NCI-H510A (cell line): ENCODE measurements at places on chromosomes 7 and 10.

DNA sequence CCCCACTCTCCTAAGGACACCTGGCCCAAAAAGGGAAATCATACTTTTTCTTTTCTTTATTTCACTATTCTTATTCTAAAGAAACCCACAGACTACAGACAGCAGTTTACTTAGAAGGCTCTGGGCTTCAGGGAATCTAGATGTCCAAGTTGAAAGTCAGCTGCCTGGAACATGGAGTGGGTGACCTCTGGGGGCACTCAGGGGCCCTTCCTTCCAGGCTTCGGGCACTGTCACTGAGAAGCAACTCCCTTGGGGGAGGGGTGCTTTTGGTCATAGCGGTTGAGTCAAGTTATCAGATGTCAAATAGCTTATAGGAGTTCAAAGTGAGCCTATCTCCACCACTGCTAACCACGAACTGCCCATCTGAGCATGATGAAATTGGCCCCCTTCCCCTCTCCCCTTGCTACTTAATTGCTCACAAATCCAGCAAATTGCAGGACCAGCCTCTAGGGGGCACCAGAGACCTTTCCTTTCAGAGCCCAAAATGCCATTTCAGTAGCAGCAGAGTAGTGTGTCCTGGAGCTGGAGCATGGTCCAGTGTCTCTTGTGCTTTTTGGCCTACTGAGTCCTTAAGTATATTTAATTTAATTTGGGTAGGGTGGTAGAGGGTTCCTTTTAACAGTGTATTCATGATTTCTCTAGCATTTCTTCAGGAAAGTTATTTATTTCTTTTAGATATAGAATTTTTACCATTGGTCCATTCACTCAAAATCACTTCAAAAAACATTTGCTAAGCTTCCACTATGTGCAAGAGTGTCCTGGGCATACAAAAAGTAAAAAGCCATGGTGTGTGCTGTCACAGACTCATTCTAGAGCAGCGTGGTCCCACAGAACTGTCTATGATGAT, 463.8 kb downstream of the KCNMA1 start:
- DNase-seq = peak; percentile 26

GRCh38 chr7:41378156-41378555, 324.7 kb downstream of the INHBA start:
- no peak for DNase-seq

DNA sequence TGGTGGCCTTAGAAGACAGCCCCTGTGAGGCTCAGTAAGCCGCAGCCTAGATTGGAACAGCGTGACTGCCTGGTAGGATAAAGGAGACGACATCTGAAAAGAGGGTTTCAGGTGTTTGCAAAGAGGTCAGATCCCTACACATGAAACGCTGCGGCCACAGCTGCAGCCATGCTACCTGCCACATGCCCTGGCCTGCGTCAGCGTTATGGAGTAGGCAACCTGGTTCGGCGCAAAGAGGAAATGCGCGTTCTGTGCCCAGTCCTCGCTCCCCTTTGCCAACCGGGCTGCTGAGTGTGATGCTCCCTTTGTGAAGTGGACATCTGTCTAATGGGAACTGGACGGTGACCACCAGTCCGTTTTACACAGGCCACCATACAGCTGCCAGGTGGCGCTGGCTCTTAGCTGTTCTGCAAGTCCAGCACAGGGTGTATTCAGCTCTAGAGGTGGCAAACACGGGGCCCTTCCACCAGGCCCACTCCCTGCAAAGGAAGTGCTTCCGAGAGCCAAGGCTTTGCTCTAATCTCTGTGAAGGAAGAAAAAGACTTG, 160.3 kb downstream of the CELF2 start:
- DNase-seq = no peak

GRCh38 chr7:116579322-116579721, 54.5 kb downstream of the CAV1 start:
- no peak for DNase-seq

- DNase-seq = no peak
Observed at GRCh38 chr7:46603296-46603752, 682.3 kb upstream of the IGFBP3 start.

DNA sequence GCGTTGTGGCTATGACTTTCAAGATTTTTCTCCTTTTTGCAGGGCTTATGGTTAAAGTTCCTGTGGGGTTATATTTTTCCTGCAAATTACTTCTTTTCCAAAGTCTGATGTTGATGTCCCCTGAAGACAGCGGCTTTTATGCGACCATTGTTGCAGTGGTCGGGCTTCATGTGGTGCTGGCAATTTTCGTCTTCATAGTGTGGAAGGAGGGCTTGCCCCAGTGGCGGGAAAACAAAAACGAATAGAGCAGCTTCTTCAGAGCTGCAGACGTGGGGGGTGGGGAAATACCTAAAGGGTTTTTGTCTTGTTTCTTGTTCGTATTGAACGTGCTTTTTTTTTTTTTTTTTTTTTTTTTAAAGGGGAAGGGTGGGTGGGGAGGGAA, 53.8 kb downstream of the MCMBP start:
- no peak for DNase-seq

DNA sequence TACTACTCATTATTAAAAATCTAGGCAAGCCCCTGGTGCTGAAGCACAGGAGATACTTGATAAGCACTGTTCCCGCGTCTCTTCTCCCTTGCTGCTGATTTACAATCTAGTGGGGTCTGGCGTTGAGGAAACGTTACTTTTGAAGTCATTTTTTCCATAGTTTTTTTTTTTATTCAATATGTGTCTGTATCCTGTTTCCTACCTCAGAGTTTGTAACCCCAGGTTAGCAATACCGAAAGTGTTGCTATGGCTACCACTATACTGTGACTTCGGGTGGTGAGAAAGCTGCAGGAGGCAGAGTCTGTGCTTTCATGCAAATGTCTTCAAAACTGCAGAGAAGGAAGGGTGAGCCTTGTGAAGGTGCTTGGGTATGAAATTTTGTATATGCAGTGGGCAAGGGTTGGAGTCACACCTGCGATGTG, 458.8 kb upstream of the GHITM start:
- no peak for DNase-seq

GRCh38 chr7:96823274-96823673, 113.6 kb upstream of the SEM1 start:
- DNase-seq = no peak

GRCh38 chr7:27747589-27748368, 7.8 kb downstream of the TAX1BP1 start:
- DNase-seq = no peak

DNA sequence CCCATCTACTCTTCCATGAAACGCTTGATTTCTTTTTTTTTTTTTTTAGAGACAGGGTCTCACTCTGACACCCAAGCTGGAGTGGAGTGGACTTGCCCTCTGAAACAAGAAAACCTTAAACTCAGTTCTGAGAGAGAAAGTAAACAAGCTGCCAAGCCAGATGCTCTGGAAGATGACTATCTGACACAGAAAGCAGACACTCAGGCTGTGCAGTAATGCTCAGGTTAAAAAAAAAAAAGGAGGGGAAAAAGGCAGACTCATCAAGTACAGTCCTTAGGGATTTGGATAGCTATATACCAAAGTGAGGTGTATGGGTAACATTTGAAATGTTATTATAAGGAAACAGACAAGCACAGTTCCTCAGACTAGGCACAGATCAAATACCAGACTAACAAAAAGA, 80.5 kb downstream of the IDE start:
- DNase-seq = no peak

DNA sequence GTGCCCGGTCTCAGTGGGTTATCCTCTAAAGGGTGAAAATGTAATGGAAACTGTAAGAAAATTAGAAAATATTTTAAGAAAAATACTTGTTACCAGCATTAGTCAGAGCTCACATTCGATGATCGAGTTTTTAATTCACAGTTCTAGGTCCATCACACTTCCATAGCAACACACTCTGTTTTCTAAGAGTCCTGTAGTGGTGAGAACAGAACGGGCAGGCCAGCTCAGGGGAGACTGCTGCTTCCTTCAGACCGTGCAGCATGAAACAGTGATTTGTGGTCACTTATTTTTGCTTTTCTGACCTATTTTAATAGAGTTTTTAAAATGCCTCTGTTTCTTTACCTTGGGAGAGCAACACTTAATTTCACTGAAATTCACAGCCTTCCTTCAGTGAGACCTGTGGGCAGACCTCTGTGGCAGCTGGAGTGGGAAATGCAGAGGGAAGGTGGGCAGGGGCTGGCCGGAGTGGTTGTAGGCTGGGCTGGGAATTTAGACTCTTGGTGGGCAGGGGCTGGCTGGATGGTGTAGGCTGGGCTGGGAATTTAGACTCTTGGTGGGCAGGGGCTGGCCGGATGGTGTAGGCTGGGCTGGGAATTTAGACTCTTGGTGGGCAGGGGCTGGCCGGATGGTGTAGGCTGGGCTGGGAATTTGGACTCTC, 1.5 kb downstream of the SUN1 start:
- no peak for DNase-seq

DNA sequence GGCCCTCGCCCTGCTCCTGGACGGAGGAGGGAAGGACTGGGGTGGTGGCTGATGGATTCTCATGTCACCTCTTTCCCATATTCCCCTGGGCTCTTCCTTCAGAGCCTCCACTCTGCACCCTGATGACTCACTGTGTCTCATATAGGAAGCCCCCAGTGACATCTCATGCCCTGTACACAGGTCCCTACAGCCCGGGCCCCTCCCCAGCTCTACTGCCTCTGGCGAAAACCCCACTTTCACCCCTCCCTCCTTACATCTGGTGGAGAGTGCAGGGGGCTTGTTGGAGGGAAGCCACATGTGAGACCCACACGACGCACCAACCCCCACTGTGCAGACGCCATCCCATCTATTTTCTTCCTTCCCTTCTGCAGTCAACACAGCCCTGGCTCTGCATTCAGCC, 72.8 kb upstream of the ZNF479 start:
- no peak for DNase-seq

GRCh38 chr10:79381804-79382221, 34.5 kb downstream of the PPIF start:
- no peak for DNase-seq

DNA sequence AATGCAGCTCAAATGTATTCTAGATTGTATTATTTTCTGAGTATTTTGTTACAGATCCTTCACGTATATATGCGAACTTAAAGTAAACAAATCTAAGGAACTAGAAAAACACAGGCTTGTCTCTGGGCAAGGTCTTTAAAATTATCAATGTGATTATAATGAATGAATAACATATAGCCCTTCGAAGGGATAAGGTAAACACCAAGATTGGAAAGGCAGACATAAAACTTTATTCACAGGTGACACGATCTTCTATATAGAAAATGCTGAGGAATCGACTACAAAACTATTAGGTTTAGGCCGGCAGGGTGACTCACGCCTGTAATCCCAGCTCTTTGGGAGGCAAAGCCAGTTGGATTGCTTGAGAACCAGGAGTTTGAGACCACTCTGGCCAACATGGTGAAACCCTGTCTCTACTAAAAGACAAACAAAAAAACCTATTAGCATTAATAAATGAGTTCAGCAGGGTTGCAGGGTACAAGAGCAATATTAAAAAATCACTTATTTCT, 80.4 kb downstream of the CNNM2 start:
- no peak for DNase-seq

GRCh38 chr7:77269360-77270093, 69.9 kb upstream of the FGL2 start:
- DNase-seq = no peak

DNA sequence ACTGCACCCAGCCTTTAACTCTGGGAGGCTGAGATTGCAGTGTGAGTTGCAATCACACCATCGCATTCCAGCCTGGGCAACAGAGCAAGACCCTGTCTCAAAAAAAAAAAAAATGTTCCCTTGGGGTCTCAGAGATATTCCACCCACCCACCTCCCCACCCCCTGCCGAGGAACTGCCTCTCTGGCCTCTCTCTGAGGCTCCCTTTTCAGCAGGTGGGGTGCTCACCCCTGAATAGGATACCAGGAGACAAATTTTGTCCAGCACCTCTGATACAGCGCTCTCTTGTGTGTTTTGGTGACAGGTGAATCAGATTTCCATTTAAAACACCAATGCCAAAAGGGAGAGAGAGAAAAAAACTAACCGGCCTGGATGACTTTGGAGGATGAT, 92.6 kb upstream of the KIF5B start:
- DNase-seq = no peak

- DNase-seq = no peak
Observed at GRCh38 chr10:59037018-59037389, 139.4 kb upstream of the PHYHIPL start.

- no peak for DNase-seq
Observed at GRCh38 chr7:88115816-88116215, 104.0 kb downstream of the SRI start.

GRCh38 chr7:2010101-2010500, 222.6 kb downstream of the MAD1L1 start:
- no peak for DNase-seq

DNA sequence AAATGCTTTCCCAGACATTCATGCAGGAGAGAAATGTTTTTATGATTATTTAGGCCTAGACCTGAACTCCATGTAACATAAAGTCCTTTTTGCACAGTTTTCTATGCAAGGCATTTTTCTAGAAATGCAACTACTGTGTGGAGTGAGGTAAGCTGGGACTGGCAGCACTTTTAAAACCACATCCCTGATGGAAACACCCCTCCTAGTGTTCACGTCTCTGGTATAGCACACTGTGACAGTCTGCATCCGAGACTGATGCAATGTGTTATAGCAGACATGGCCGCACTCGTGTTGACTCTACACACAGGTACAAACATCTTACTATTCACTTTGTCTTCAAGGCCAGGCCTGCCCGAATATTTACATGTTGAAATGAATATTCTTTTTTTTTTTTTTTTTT, 19.3 kb upstream of the ERCC6 start:
- no peak for DNase-seq

DNA sequence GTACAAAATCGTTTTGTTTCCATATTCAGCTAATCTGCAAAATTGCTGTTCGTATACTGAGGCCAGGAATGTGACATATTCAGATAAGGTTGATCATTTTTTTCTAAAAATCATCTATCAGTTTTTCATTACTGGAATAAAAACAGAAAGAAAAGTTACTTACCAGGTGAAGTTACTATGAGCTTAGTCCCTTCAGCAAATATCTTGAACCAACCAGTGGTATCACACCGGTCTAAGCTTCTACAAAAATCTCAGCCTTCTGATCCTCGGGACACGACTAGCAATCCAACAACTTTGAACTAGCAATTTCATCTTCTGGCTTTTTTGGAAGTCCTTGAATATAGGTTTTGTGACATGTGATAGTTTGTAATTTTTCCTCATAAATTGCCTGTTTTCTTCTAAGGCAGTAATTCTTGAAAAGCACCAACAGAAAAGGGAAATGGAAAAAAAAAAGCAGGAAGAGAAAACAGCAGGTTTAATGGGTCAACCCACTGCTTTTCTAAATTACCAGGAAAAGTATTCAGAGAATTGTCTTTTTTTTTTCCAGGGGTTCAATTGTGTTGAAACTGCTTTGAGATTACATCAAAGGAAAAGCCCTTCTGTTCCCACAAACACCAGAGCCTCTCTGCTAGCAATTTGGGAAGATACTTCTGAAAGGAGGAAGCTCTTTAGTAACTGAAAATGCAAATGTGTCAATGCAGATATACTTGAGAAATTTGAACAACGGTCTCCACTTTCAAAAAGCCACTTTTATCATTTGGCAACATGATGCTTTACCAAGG, 2.9 kb upstream of the TARP start:
- no peak for DNase-seq

GRCh38 chr7:92609921-92610518, 19.8 kb upstream of the FAM133B start:
- DNase-seq = no peak
